NCI-H446 treated with DMSO at 0.1 percent for 48 hours (cell line): ENCODE measurements at places on chromosomes 7 and 10.

GRCh38 chr7:149873970-149874643 is 338 bp downstream of the ATP6V0E2 start:
- no peak for DNase-seq

- no peak for DNase-seq
Measured at GRCh38 chr10:51297438-51297837, 223.2 kb downstream of the PRKG1 start.

- no peak for DNase-seq
Measured at GRCh38 chr7:130986261-130986690, 252.3 kb upstream of the KLF14 start.

- DNase-seq, result no peak
Measured at GRCh38 chr7:28572321-28573058, 160.2 kb downstream of the CREB5 start.

GRCh38 chr7:28296571-28297483 is 115.5 kb upstream of the CREB5 start:
- no peak for DNase-seq

GRCh38 chr10:4407783-4408182 is 418.2 kb upstream of the AKR1E2 start:
- DNase-seq, result no peak

DNA sequence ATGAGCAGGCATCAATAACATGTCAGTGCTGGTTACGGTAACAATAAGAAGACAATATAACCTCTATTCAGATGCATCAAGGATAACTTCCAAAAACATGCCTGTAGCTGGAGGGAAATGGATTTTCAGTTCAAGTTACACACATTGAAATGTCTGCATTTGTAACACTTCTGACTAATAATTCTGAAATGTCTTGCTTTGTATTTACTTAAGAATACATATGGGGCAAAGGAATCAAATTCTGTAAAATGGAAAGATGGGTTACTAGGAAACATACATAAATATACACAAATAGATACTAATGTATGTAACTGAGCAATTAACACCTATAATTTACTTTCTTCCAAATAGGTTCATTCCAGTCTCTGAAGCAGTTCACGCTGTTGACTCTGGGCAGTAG is 18.6 kb upstream of the MTPN start:
- DNase-seq, result no peak

DNA sequence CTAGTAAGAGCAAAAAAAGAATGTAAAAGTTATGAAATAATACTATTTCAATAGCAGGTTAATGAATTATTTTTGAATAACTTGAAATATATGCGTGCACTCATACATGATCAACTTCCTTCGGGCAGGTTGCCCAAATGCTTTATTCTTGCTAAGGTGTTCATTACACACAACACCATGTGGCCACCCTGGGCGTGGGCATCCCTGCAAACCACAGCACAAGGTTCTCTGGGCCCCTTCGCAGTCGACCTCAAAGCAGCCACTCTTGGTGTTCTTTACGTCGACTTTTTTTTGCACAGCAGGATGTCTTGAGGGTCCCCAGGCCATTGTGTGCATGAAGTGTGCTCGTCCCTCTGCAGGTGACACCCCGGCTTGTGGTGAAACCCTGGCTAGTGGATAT is 300.7 kb upstream of the PITRM1 start:
- DNase-seq, result no peak

GRCh38 chr10:55653531-55653930 is 707.5 kb downstream of the ZWINT start:
- no peak for DNase-seq

DNA sequence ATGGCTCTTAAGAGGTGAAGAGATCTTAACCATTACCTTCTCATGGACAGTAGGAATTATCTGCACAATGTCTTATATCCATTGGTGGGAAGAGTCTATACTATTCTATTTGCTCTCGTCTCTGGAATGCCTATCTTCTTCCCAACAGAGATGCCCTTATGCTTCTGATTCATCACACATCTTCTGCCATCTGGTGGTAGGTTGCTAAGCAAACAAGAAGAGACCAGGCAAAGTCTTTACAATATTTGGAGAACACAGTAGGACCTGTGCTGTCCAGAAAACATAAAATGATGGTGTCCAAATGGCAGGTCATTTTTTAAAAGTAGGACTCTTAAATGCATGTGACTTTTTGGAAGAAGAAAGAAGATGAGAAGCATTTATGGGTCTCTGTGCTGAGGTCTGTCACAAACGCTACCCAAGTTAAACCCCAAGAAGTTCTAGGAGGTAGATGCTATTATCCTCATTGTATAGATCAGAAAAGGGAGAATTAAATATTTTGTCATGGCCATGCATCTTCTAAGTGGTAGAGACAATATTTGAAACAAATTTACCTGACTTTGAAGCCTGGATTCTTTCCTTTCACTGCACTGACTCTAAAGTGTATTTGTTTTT is 67.8 kb upstream of the NXPH1 start:
- peak; percentile 40 for DNase-seq

- no peak for DNase-seq
Measured at GRCh38 chr7:115911465-115911864, 119.1 kb downstream of the TFEC start.

DNA sequence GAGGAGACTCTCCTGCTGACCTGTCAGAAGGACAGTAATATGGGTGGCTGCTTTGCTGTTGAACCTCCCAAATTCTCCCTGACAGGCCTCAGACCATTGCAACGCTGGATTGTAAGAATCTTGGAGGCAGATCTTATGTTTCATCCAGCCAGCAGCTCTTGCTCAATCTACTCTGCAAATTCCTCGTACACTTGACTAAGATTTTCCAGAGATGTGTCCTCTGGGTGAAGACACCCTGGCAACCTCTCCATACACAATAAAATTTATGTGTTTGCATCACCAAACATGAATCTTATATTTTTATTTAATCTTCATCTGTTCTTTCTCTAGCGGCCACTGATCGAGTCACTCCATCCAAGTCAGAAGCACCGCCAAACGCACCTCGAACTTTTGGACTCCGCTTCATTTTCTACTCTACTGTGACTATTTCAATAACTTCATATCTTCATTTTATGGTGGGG is 623.1 kb downstream of the ACTR3B start:
- no peak for DNase-seq

- DNase-seq, result no peak
Measured at GRCh38 chr10:102613785-102614184, 30.5 kb upstream of the TRIM8 start.

DNA sequence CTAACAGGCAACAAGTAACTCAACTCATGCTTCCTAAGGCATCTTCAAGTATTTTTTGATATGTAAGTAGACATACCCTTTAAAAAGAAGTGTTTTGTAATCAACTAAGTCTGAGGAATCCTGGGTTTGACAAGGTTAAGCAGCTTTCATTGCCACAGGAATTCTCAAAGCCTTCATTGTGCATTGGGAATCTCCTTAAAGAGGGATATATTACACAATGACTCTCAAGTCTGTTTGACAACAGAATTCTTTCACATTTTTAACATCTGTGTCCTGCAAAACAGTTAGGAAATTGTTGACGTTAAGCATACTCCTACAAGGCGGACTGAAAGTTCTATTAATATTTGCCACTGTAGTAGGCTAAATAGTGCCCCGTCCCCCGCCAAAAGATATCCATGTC is 71.4 kb downstream of the SGMS1 start:
- DNase-seq, result no peak

GRCh38 chr7:55594414-55594813 is 22.1 kb upstream of the VOPP1 start:
- no peak for DNase-seq

DNA sequence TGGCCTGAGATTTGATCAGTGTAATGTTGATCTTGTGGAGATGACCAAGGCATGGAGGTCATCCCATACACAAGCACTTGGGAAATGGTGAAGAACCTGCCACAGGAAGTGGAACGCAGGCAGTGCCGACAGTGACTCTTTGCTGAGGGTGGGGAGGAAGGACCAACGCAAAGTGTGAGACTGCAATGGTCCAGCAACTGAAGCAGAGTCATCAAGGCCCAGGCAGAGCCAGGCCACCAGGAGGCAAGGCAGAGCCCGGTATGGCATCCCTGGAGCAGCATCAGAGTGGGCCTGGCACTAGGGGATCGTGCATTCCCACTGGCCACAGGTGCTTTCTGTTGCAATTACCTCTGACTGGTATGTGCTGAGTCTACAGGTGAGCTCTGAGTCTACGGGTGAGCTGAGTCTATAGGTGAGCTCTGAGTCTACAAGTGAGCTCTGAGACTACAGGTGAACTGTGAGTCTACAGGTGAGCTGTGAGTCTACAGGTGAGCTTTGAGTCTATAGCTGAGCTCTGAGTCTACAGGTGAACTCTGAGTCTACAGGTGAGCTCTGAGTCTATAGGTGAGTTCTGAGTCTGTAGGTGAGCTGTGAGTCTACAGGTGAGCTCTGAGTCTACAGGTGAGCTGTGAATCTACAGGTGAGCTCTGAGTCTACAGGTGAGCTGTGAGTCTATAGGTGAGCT is 132.9 kb downstream of the KLF6 start:
- no peak for DNase-seq

DNA sequence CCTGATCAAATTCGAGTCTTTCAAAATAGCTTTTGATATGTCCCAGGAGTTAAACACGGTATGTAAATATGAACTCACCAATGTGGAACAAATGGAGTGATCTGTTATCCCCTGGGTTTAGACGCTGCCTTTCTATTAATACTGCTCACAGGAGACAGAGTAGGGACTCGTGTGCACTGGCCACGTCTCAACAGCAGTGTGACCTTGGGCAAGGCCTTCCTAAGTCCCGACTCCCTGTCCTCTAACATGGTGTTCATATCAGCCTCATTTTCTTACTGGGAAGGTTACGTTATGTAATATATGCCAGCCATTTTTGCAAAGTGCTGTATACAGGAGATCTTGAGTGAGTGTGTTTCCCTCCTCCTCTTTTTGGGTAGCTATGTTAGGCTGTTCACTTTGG is 1.8 kb downstream of the WDR37 start:
- no peak for DNase-seq

DNA sequence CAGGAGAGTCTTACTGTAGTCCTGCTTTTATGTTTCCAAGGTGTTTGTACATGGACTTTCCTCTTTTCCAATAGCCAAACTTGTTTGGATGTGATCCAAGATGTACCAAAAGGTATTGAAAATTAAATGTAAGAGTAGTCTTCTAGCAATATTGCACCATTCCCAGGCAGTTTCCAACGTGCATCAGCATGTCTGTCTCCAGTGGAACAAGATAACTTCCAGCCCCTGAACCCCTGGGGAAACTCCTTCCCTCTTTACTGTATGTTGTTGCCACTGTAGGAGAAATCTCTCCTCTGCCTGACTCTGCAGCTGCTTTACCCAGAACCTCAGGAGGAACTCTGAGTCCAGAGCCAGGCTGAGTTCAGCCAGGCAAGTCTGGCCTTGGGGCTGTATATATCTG is 18.5 kb downstream of the ARMC10 start:
- DNase-seq, result no peak

DNA sequence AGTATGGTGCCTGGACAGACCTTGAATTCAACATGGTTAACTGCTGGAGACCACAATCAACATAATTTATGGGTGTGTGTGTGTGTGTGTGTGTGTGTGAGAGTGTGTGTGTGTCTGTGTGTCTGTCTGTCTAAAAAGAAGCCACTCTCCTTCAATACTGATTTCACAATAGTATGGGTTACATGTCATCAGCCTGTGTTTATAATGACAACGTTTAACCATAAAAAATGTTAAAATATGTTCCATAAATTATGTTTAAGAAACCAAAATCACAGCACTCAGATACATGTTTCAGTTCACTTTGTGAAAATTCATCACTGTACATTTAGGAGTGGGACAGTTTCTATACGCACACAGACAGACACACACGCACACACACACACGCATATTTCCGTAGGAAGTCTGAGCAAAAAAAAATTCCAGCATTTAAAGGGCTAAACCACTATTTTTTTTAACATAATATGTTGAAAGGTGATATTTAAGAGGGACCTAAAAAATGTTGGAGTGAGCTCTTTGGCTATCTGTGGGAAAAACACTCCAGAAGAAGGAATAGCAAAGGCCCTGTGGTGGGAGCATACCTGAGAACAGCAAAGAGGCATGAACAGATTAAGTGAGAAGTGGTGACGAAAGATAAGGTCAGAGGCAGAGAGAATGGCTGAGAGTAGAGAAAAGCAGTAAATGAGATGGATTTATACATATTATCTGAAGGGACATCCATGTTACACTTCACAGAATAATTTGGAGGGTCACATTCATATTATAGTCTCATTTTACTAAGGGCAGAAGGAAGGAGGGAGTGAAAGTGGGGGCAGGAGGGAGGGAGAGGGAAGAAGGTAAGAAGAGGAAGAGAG is 10.9 kb downstream of the PDZD8 start:
- DNase-seq, result no peak

- no peak for DNase-seq
Measured at GRCh38 chr10:49115015-49115795, at the start of gene VSTM4. VSTM4 (minus strand) TSS chr10:49115522; CDS start chr10:49115485, 37 bp downstream.

DNA sequence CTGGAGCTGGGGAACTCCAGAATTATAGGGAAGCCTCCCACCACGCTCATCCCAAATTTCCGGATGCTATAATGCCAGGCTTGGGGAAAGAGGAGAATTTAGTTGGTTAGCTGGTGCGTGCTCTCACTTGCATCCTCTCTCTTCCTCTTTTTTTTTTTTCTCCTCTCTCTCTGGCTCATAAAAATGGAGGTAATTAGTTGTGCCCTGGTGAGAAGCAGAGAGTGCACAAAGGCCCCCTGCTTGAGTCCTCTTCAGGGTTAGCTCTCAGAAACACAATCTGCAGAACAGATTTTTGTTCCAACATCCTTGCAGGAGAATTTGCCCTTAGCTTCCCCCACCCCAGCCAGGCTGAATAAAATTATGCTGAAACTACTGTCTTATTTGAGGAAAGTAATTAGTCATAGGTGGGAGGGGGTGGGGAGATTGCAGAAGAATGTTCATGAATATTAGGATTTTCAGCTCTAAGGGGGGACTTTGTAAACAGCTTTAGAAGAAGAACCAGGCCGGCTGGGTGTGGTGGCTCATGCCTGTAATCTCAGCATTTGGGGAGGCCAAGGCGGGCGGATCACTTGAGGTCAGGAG is 7.6 kb downstream of the SERPINE1 start:
- DNase-seq, result no peak

- DNase-seq, result no peak
Measured at GRCh38 chr7:38235606-38236005, 37.8 kb downstream of the TARP start.

DNA sequence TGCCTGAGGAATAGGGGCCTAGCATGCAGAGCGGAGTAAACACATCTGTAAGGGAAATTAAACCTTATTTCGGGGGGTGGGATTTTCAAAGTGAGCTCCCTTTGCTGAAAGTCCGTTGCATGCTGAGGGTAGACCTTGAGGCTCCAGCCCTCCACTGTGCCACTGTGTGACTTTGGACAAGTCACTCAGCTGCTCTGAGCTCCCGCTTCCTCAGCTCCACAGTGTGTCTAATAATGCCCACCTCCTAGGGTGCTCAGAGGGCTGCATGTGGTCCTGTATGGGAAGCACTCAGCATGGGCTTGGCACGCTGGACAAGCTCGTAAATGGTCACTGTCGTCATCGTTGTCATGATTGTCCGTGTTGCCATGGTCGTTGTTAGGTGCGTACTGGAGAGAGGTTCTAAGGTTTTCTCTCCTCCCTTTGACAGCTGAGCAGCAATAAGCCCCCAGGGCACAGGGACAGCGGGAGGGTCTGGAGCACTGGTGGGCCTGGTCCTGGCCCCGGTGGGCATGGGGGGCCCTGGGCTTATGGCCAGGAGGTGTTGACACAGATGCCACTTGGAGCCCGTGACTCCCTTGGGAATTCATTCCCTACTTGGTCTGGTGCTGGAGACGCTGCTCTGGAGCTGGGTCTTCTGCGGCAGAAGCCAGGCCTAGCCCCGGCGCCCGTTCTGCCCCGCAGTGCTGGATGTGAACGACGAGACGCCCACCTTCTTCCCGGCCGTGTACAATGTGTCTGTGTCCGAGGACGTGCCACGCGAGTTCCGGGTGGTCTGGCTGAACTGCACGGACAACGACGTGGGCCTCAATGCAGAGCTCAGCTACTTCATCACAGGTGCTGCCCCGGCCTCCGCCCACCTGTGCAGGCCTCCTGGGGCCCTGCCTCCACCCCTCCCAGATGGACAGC is 13.1 kb downstream of the C10orf105 start:
- no peak for DNase-seq
